ENCODE measurements at places on chromosomes 11 and 22. TPM values are rescaled to one million over a fixed set of nuclear protein-coding genes. Genes with fewer than 3 reads are reported as not detected.

Gene TPBGL
- polyA plus RNA-seq: 0.45 TPM

DNA sequence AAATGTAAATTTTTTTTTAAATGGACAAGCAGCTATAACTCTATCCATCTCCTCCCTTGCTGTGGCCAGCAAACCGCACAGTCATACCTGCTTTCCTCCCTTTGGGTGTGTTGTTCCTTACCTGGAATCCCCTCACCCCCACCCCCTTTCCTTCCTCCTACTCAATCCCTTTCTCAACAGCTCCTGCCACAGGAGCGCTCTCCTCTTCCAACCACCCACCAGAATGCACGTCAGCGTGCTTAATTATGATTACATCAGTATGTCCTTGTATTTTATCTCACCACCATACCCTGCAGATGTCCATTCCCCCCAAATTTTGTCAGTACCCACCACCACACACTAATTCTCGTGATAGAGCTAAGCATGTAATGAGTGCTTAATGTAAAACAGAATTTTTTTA is 60.9 kb upstream of the LMO2 start:
- DNase-seq: no peak

DNA sequence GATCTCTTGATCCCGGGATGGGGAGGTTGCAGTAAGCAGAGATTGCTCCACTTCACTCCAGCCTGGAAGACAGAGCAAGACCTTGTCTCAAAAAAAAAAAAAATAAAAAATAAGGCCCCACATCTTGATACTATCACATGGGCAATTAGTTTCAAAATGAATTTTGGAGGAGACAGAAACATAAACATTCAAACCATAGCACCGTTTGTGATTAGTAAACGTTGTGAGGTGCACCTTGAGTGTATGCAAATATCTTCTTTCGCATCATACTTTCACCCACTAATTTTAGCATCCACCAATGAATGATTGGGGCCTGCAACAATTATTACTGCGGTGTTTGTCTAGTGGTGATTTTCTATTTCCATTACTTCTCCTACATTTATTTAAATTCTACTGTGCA is 11.0 kb upstream of the SPDYC start:
- DNase-seq: no peak

DNA sequence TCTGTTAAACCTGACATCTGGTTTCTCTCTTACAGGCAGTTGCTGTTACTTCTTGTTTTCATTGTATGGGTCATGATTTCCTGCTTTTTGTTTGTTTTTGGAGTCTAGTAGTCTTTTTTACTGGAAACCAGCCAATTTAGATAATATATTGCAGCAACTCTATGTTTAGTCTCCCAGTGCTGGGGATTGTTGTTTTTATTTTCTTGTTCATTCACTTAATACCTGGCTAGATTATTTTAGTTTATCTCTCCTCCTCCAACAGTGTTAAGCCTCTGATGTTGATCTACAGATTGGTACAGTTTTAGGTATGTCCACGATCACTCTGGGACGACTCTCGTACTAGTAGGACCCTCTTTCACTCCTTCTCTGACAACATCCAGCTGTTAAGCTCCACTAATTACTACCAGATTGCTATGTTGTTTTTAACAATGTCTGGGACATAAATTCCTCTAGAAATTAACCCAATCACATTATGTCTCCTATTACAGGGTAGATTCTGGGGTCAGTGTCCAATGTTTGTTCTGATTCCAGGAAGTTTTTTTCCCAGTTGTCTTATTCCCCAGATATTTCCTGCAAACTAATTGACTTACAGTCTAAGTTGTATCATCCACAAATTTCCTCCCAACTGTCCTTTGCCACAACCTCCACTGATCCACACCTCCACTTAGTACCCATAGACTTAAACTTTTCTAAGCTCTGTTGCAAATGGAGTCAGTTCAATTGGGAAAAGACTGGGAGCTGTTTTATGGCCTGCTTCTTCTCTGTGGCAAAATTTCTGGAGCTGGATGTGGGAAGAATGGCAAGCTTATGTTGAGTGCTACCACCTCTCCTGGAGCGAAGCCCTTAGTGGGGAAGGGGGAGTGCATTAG is 1280.6 kb upstream of the CNTN5 start:
- peak; percentile 40 for DNase-seq

GRCh38 chr22:19607192-19608002 is 83.2 kb upstream of the CLDN5 start:
- peak; percentile 16 for DNase-seq

DNA sequence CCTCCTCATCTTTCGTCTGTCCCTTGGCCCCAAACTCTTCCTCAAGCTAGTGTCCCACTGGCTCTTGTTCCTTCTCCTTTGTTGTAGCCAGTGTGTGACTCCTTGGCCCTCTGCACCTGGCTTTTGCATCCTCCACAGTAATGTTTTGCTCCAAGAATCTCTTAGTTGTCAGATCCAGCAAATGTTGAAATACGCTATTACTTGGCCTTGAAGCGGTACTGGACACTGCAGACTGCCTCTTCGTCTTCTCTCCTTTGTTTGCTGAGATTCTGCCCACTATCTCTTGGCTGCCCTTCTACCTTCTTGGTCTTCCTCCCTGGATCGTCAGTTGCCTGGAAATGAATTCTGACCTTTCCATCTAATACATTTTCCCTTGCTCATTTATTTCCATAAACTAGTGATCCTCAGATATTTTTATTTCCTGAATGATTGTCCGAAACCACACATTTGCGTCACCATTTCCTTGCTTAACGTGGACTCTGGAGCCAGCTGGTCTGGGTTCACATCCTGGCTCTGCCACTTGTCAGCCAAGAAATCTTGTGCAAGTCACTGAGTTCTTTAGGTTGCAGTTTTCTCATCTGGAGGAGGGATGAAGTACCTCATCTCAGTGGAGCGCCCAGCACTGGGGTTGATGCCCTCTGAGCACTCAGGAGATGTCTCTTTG is 113.6 kb downstream of the LDLRAD3 start:
- DNase-seq: peak; percentile 69

- DNase-seq: no peak
These were observed 6.5 kb upstream of the APOBEC3H start for GRCh38 chr22:39090426-39091064.
